ENCODE measurements at places on chromosomes 12 and 14. TPM values are rescaled to one million over a fixed set of nuclear protein-coding genes. Genes with fewer than 3 reads are reported as not detected.

DNA sequence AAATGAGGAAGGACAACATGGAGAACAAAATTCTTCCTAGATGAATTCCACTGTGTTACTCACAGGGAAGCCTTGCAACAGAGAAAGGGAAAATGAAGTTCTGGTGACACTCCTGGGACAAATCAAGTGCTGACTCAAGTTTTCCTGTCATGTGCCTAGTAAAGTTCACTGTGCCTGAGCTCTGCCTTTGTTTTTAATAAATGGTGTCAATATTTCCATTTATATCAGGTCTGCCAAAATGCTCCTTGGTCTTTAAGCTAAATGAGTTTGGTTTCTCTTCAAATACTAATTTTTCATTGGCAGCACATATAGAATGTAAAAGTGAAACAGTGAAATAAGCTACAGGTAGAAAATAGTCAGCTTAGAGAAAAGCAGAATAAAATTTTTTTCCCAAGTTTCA is 33.0 kb downstream of the HIGD1C start:
- peak; percentile 72 for ATAC-seq

GRCh38 chr12:124756760-124757159 is 106.9 kb downstream of the SCARB1 start:
- ATAC-seq: no peak

DNA sequence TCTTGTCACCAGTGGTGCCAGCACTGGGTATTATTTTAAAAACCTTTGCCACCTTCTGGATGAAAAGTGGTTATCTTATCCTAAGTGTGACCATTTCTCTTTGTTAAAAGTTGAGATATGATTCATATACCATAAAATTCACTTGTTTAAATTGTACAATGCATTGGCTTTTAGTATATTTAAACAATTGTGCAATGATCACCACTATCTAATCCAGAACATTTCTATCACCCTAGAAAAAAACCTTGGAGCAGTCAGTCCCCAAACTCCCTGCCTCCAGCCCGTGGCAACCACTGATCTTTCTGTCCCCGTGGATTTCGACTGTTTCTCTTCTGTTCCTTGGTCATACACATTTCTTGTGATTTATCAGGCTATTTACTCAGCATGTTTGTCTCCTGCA is 28.3 kb downstream of the SH2B3 start:
- ATAC-seq: no peak

- ATAC-seq: no peak
These were observed 105.3 kb upstream of the FOXG1 start for GRCh38 chr14:28661171-28661772.

- no peak for ATAC-seq
These were observed 45.7 kb upstream of the ATP2A2 start for GRCh38 chr12:110235383-110235782.

GRCh38 chr12:50934981-50935807 is 17.1 kb upstream of the HIGD1C start:
- peak; percentile 61 for ATAC-seq

- ATAC-seq: peak; percentile 18
These were observed 3.6 kb upstream of the RHOF start for GRCh38 chr12:121796855-121797751.

The NUAK1 gene
- 1.7 TPM for total RNA-seq

The IL26 gene
- not detected for total RNA-seq

The EID3 gene
- 0.76 TPM for total RNA-seq

The EXOC3L4 gene
- total RNA-seq: 0.20 TPM
